ENCODE measurements at places on chromosomes 6 and 20. TPM values are rescaled to one million over a fixed set of nuclear protein-coding genes. Genes with fewer than 3 reads are reported as not detected.

GRCh38 chr6:169266746-169267591 is 13.3 kb upstream of the THBS2 start:
- DNase-seq = no peak

- DNase-seq = no peak
Measured at GRCh38 chr6:19128701-19129100, 708.5 kb upstream of the ID4 start.

Gene TNXB
- 10.0 TPM for polyA plus RNA-seq

DNA sequence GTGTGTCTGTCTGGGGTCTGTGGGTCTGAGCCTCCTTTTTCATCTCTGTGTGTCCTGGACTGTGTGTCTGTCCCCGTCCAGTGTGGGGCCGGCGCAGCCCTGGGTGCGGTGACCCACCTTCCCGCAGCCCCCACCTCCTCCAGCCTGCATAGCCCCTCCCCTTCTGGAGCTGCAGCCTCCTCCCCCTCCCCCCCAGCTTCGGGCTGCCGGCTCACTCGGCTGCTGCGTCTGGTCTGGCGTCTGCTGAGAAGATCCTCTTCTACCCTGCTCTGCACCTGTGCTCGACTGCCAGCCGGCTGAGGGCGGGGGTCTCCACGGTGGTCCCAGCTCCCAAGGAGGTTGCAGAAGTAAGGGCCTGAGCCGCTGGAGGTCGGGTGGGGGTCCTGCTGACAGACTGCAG is 7.6 kb upstream of the LKAAEAR1 start:
- DNase-seq = no peak

GRCh38 chr6:7976485-7977056 is 66.0 kb upstream of the TXNDC5 start:
- no peak for DNase-seq

Gene UFL1
- polyA plus RNA-seq = 42.4 TPM

DNA sequence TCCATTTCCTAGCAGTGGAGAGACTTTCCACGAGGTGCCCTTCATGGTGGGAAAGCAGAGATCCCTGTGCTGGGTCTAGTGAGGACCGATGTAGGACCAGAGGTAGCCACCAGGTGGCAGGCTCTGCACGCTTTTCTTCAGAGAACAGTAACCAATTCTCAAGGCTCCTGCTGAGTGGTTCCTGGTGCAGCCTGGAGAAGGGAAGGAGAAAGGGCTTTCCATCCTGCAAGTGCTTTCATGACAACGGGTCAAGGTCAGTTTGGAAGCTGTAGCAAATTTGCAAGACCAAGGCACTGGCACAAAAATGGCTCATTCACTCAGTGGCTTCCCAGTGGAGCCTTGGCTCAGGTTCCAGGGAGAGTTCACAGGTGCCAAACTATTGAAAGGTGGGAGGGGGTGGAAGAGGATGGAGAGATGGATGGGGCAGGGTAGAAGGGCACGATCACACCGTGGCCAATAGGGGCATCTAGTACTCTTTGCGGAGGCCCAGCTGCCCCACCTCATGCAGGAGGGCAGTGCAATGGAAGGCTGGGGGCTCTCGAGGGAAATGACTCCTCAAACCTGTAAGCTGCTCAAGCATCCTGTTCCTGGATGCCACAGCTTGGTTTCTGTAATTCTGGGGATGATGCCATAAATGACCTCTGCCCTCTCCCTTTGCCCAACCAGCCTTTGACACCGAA is 25.5 kb upstream of the KCNK16 start:
- peak; percentile 36 for DNase-seq

GRCh38 chr6:36757206-36757605 is 59.6 kb downstream of the RAB44 start:
- DNase-seq = no peak

GRCh38 chr6:26420688-26421171 is 18.7 kb downstream of the BTN3A1 start:
- no peak for DNase-seq

Gene HEY2
- polyA plus RNA-seq = 6.9 TPM

DNA sequence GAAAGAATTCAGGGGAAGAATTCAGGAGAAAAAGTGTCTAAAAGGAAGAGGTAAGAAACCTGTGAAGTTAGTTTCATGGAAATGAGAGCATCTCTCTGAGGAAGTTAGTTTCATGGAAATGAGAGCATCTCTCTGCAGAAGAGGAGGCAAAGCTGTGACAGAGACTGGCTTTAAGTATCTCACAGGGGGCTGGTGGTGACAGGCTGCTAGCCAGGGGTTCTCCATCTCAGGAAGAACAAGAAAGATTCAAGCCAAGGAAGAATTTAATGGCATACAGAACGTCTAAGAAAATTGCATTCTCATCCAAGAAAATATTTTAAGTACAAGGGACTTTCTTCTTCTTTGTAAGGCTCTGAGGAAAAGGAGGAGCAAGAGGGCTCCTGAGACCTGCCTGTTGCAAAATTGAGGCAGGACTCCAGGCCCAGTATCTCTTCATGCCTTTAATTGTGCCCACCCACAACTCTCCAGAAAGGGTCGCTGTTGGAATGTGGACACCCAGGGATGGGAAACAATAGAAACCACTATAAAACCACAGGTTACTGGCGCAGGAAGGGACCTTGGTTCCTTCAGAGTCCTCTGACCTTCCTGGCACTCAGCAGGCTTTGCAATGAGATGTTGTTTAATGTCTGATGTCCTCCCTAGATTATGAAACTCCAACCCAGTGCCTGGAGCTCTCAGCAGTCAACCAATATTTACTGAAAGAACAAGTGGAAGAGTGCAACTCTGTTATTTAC is 136.8 kb downstream of the FNDC1 start:
- DNase-seq = no peak

GRCh38 chr20:58927490-58928061 is 53.5 kb upstream of the NELFCD start:
- DNase-seq = no peak

Gene ZNF343
- 20.7 TPM for polyA plus RNA-seq

Gene CYP21A2
- 0.76 TPM for polyA plus RNA-seq

Gene MYT1
- 0.33 TPM for polyA plus RNA-seq

GRCh38 chr6:166490671-166491500 is 95.6 kb downstream of the RAMACL start:
- peak; percentile 59 for DNase-seq

All from left renal pelvis (tissue), 4 donors.